ENCODE measurements at places on chromosomes 6 and 20. TPM values are rescaled to one million over a fixed set of nuclear protein-coding genes. Genes with fewer than 3 reads are reported as not detected.

GRCh38 chr6:10461850-10462249 lies 47.0 kb upstream of the TFAP2A start:
- no peak for DNase-seq

ARMC12 gene
- 0.78 TPM for total RNA-seq

OVOL2 gene
- 11.4 TPM for total RNA-seq

USP49 gene
- total RNA-seq: 21.1 TPM

HLA-DRA gene
- 4.1 TPM for total RNA-seq

- no peak for DNase-seq
Measured at GRCh38 chr6:162058281-162058875, 669.2 kb downstream of the PRKN start.

GRCh38 chr6:145489583-145489982 lies 245.7 kb downstream of the EPM2A start:
- no peak for DNase-seq

COQ3 gene
- total RNA-seq: 16.2 TPM

GRCh38 chr6:112649853-112650252 lies 302.7 kb downstream of the RFPL4B start:
- DNase-seq: no peak

DNA sequence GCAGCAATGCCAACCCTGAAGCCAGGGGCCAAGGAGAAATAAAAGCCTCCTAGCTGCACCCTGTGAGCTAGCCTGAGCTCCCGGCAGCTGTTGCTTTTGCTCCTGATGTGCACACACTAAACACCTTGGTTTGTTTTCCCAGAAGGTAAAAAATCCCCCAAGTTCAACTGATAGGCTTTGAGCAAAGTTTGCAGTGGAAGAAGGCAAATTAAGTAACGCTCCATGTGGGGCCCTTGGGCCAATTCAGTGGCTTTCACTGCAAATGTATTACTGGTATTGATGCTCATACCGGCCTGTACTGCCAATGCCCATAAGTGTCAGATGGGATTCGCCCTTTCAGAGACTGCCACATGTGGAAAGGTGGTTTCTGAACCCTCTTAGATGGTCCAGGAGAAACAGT lies 9.4 kb upstream of the IDH3B start:
- no peak for DNase-seq

GRCh38 chr6:156804402-156804801 lies 27.2 kb downstream of the ARID1B start:
- no peak for DNase-seq

GRCh38 chr6:9380568-9380967 lies 945.2 kb upstream of the SLC35B3 start:
- DNase-seq: no peak

- DNase-seq: no peak
Measured at GRCh38 chr6:16256781-16257180, 18.4 kb downstream of the GMPR start.

DNA sequence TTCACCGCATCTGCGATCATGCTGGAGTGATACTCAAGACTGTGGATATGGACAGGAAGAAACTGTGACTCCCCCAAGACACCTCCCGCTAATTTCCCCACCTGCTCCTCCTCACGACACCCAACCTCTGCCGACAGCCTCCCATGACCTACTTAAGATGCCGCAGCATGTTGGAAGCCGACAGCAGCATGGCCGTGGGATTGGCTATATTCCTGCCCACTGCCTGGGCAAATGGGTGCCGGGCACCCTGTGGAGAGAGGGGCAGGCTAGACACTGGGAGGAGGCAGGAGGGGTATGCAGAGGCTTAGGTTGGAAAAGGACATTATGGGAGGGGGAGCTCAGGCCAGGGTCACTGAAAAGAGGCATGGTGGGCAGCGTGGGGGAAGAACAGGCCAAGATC lies 4.5 kb downstream of the IDH3B start:
- DNase-seq: no peak

Measured in H1 (cell line).